NCI-H2107 (cell line): ENCODE measurements at places on chromosomes 3 and 15.

DNA sequence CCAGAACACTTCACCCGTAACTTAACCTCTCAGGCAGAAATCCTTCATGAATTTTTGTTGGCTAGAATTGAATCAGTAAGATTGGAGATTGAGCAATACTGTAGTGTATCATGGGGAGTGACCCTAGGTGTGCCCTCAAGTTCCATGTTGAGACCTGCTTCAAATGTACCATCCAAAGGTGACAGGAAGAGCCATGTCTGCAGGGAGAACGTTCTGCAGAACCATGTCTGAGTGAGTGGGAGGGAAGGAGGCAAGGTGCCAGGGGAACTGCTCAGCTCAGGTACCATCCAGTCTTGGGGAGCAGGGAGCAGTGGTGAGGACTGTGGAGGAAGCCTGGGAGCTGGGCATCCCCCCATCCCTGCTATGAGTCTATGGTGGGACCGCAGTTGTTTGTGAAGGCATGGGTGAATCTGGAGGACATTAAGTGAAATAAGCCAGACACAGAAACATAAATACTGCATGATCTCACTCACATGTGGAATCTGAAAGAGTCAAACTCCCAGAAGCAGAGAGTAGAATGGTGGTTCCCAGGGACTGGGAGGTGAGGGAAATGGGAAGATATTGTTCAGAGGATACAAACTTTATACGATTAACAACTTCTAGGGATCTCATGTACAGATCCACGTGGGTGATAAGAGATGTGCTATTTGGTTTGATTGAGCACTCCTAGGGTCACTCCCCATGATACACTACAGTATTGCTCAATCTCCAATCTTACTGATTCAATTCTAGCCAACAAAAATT lies 23.3 kb downstream of the CFAP161 start:
- no peak for DNase-seq

- DNase-seq, result no peak
These were observed 22.9 kb downstream of the MRAS start for GRCh38 chr3:138371070-138371965.

DNA sequence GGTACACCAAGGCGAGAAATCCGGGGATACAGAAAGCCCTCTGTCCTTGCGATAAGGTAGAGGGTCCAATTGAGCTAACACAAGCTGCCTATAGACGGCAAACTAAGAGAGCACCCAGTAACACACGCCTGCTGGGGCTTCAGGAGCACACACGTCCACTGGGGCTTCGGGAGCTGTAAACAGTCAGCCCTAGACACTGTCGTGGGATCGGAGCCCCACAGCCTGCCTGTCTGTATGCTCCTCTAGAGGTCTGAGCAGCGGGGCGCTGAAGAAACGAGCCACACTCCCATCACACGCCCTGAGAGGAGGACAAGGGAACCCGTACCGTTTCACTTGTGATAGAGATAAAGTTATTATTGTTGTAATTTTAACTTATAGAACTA lies 486 bp downstream of the SAMMSON start:
- no peak for DNase-seq

GRCh38 chr3:40992023-40992422 lies 207.3 kb upstream of the CTNNB1 start:
- no peak for DNase-seq

DNA sequence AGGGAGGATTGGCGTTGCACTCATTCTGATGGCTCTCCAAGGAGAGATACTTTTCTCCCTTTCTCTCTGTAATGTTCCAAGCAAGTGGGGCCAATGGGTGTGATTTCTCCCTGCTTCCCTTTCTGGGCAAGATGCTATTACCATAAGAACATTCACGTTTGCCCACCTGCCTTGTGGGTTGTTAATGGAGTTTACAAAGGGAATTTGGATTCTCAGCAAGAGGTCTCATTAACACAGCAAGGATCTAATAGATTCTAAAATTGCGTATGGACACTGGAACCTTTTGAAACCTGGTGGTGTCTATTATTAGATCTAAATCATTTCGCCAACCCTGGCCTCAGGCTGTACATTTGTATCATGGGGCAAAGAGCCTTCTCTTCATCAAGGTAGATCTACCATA lies 74.1 kb downstream of the SLCO3A1 start:
- DNase-seq, result no peak

DNA sequence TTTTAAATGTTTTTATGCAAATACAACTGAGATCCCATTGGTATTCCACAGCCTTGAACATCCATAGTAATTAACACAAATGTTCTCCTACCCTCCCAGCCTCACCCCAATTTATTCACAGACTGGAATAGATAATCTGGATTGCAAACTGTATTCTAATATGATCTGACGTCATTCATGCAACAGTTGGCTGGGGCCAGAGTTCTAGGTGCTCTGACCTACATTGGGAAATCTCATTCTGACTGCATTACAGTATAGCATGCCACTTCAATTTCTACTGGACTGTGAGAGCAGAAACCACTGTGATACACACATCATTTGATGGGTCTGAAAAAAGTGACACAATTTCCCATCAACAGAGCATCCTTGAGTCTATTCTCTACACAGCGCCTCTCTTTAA lies 403.1 kb downstream of the MAGI1 start:
- no peak for DNase-seq

DNA sequence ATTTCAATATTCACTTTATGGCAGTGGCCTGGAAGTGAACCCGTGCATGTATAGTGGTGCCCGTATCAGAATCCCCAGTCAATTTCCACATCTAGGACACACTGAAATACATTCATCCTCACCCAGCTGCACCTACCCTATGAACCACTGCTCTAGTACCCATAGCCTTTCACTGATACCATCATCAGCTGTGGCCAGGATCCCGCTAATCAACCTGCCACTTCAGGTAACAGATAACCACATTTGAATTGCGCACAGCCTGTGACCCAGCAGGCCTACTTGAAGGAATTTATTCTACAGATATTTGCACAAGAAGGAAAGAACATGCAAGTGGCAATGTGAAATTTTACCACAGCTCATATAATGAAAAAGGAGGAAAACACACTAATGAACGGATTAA lies 161.0 kb upstream of the CCDC54 start:
- no peak for DNase-seq

GRCh38 chr3:149414557-149415231 lies 37.2 kb upstream of the TM4SF1 start:
- DNase-seq, result no peak

DNA sequence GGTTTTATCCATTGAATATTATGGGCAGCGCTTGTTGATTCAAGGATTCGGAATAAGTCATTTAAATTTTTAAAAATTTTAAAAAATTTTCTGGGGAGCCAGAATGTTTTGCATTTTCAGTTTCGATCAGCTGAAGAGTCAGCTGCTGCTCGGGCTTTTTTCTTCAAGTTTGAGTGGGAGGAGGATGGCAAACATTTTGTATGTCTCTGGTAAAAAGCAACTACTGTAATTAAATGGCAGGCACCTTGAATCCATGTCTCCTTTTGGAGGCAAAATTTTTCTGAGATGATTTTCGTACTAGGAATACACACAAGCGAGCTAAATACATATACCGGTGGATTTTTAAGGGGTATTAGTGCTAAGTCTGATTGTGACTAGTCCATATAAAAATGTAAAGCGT lies 612 bp downstream of the C3orf38 start:
- no peak for DNase-seq

DNA sequence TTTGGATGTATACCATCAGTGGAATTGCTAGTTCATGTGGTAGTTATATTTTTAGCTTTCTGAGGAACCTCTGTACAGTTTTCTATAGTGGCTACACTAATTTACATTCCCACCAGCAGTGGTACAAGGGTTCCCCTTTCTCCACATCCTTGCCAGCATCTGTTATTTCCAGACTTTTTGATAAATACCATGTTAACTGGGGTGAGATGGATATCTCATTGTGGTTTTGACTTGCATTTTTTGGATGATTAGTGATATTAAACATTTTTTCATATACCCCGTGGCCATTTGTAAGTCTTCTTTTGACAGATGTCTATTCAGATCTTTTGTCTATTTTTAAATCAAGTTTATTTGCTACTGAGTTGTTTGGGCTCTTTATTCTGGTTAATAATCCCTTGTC lies 455.6 kb upstream of the RARB start:
- DNase-seq, result no peak

DNA sequence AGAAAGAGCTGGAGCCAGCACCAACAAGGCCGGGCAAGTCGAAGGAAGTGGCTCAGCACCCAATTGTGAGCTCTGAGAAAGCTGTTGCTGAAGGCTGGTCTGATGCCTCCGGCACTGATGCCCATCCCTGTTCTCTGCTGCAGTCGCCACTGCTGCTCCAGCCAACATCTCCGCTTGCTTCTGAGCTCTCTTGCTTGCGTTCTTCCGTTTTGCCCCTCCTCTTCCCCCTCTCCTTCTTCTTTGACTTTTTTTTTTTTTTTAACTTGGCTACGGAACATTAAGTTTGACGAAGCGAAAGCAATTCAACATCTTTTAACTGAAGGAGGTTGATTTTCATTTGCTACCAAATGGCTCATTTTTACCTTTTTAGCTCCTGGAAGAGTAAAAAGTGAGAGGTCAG lies 442.9 kb downstream of the MCTP2 start:
- DNase-seq, result no peak

DNA sequence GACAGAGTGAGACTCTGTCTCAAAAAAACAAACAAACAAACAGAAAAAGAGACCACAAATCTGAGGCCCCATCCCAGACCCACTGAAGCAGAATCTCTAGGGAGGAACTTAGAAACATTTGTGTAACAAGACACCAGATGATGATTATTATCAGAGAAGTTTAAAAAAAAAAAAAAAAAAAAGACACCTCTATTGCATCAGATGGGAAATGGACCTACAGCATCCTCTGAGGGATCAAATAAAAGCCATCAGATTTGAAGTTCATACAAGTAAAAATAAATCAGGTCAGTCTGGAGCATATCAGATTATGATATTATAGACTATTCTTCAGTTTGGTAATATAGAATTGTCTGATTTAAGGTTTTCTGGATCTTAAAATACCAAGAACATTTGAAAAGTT lies 21.9 kb upstream of the LIPC start:
- DNase-seq, result no peak

DNA sequence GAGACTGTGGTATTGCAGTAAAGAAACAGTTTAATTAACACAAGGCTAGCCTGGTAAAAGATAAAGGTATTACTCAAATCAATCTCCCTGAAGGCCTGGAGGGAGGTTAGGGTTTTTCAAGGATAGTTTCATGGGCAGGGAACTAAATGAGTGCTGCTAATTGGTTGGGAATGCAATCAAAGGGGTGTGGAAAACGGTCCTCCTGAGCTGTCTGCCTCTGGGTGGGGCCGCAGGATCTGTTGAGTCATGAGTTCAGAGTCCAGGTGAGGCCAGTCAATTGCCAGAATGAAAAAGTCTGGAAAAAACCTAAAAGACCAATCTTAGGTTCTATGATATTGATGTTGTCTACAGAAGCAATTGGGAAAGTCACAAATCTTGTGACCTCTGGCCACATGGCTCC lies 293.2 kb downstream of the MCTP2 start:
- DNase-seq, result no peak

- no peak for DNase-seq
These were observed 192.4 kb upstream of the RORA start for GRCh38 chr15:61421470-61421869.
